ENCODE measurements at places on chromosomes 12 and 14.

- peaks cover 3% of the 10 kb centered on the region for H3K27me3 ChIP-seq
- no peaks in the 10 kb centered on the region for H3K4me1 ChIP-seq
- H3K4me3 ChIP-seq: no peak overlapping the region
- H3K27ac ChIP-seq: no peak overlapping the region
- no peak for DNase-seq
These were observed 8.7 kb downstream of the ITGA7 start for GRCh38 chr12:55698965-55699364.

DNA sequence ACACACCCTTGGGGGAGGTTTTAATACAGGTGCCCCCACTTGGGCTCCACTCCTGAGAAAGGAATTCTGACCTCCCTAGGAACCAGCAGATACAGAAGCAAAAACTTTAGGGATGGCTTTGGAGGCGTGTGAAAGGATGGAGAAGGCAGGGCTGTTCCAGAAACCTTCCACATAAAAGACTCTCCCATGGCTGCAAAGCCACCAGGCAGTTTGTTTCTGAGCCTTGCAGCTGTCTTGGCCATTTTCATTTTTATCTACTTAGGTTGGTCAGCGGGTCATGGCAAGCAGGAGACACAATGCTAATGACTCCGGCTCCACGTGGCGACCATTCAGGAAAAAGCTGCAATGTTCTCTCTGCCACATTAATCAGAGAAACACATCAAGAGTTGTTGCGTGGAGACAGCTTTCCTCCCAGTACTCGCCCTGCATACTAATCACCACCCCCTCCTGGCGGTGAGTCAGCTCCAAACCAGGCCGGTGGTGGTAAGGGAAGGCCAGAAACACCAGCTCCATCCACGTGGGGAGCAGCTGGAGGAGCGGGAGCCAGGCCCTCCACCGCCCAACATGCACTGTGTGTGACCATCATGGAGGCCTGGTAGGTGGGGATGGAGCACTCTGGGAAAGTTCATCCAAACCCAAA is 30.9 kb upstream of the IRF2BPL start:
- H3K4me3 ChIP-seq: no peak overlapping the region
- H3K4me1 ChIP-seq: no peaks in the 10 kb centered on the region
- H3K27me3 ChIP-seq: no peaks in the 10 kb centered on the region
- no peaks in the 10 kb centered on the region for H3K36me3 ChIP-seq

GRCh38 chr14:90741682-90741946 is 74.6 kb downstream of the TTC7B start:
- no peaks in the 10 kb centered on the region for H3K36me3 ChIP-seq
- H3K4me1 ChIP-seq: no peaks in the 10 kb centered on the region
- no peak for DNase-seq
- no peaks in the 10 kb centered on the region for H3K27me3 ChIP-seq

DNA sequence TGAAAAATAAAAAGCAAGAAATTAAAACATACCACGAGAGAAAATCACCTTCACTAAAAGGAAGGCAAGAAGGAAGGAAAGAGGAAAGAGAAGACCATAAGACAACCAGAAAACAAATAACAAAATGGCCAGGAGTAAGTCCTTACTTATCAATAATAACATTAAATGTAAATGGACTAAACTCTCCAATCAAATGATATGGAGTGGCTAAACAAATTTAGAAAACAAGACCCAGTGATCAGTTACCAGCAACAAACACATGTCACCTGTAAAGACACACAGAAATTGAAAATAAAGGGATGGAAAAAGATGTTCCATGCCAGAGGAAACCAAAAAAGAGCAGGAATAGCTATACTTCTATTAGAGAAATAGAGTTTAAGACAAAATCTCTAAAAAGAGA is 85.0 kb upstream of the SLC38A4 start:
- DNase-seq: no peak
- no peak overlapping the region for H3K27ac ChIP-seq
- H3K27me3 ChIP-seq: no peaks in the 10 kb centered on the region
- no peaks in the 10 kb centered on the region for H3K4me1 ChIP-seq
- H3K4me3 ChIP-seq: no peak overlapping the region

GRCh38 chr12:14283489-14284144 is 81.9 kb upstream of the ATF7IP start:
- DNase-seq: no peak
- H3K4me3 ChIP-seq: no peak overlapping the region
- no peaks in the 10 kb centered on the region for H3K4me1 ChIP-seq
- H3K27me3 ChIP-seq: no peaks in the 10 kb centered on the region
- H3K27ac ChIP-seq: no peak overlapping the region

DNA sequence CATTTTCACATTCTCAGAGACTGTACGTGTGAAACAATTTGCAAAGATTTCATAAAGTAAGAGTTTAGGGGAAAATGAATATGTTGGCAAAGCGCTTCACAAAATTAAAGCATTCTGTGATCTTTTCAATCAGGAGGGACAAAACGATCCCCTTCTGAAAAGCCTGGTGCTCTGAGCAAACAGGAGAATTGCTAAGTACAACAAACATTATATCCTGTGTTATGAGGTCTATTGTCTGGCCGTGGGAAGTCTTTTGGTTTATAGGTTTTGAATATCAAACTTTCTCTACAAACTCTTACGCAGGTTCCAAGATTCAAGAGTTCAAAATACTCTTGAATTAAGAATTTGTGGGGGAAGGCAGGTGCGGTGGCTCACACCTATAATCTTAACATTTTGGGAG is 7.2 kb upstream of the FOXN3 start:
- H3K4me3 ChIP-seq: no peak overlapping the region
- H3K4me1 ChIP-seq: peaks cover 31% of the 10 kb centered on the region
- no peaks in the 10 kb centered on the region for H3K27me3 ChIP-seq
- H3K36me3 ChIP-seq: no peaks in the 10 kb centered on the region
- no peak for DNase-seq

Measured in DND-41 (cell line).